ENCODE measurements at places on chromosomes 6 and 20. TPM values are rescaled to one million over a fixed set of nuclear protein-coding genes. Genes with fewer than 3 reads are reported as not detected.

DNA sequence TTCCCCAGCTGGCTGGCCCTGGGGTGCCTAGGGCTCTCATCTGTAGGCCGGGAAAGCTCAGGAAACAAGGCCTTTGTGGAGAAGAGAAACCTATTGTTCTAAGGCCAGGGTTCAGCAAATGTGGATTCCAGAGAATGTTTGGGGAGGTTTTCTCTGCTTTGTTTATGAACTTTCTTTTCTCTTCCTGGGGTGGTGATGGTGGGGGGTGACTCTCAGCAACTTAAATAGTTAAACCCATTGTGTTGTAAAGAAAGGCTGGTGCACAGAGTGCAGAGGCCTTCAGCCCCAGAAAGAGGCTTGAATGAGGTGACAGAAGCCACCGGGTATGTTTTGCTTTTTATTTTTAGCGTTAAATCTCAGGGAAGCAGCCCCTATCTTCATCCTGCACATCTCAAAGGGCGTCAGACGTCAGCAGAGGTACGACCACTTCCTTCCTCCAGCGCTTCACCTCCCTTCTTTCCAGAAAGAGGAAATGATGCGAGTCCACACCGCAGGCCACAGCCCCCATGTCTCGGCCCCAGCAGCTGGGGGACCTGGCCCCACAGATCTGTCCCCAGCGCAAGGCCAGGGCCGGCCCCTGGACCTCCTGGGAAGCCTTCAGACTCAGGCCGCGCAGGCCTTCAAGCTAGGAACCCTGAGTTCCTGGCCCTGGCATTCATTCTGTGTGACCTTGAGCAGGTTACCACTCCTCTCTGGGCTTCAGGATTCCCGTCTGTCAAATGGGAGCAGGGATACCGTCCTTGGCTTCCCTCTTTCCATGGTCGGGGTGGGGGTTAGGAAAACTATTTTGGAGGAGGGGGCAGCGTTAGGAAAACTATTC is 605 bp upstream of the PPP1R16B start:
- DNase-seq, result no peak

GRCh38 chr6:157570752-157571151 is 189.8 kb downstream of the ZDHHC14 start:
- DNase-seq, result no peak

DNA sequence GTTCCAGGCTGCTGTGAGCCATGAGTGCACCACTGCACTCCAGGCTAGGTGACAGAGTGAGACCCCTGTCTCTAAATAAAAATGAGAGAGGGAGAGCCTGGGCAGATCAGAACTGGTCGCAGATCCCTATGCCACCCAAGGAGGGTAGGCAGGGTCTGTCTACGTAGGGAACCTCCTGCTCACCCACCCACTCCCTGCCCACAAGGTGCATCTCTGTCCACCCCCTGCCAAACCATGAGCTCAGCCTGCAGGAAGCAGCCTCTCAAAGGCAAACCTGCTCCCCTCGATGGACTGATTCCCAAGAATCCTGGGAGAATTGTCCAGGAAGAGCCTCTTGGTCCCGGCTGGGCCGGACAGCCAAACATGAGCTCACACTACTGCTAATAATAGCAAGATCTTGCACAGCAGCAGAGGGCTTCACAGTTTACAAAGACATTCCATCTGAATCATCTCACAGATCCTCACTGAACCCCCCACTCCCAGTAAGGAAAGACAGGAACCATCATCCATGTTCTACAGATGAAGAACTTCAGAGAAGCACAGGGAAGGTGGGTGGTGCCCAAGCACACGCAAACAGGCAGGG is 27.8 kb upstream of the TLDC2 start:
- peak; percentile 72 for DNase-seq

DNA sequence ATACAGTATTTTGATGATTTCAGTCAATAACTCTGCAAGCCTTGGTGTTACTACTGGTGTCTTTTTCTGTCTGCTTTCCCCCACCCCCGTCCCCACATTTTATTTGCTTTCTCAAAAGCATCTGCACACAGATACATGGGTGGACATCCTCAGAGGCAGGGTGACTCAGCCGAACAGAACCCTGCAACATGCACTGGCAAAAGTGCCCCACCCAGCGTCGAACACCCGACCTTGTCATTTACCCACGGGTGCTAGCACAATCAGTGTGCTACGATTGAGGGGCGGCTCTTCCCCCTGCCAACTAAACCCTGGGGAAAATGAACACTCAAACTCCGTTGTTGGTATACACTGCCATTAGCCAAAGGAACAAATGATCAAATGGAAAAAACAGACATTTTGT is 115.9 kb upstream of the NAA20 start:
- DNase-seq, result no peak

GRCh38 chr6:7312616-7313504 is at the start of gene SSR1:
TSS of gene SSR1 (minus strand) at chr6:7313199. CDS start at chr6:7313120, 79 bp downstream.
- DNase-seq, result peak; percentile 99

- no peak for DNase-seq
Measured at GRCh38 chr6:156996265-156996664, 219.1 kb downstream of the ARID1B start.

DNA sequence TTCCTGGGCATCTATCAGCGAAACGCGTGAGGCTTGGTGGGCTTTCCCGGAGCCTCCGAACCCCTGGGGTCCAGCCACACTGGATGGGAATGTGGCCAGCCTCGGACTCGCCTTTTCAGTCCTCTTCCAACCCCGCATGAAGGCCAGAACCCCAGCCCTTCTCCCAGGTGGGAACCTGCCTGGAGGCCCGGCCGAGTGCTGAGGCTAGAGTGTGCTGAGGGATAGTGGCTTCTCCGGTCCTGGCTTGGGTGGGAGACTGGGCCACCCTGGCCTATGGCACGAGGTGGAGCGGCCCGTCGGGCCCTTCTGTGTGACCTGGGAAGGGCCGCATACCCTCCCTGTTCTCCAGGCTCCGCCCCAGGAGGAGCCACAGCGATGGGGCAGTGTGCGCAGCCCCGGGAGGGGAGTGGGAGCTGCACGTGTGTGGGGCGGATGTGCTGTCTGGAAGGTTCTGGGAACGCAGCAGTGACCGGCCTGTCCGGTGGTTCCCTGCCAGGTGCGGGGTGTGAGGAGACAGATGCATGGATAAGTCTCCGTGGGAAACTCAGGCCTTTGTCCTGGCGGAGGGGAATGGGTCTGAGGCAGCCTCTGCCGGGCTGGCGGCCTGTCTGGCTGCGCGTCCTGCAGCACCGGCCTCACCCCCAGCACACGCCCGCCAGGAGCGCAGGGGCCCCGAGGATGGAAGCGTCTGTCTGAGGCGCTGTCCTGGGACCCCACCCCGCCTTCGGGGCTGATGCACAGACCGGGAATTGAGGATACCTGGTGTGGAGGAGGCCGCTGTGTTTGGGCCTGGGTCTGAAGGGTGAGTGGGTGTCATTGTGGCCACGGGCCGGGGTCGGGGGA is 1.1 kb upstream of the BHLHE23 start:
- DNase-seq, result peak; percentile 37

DNA sequence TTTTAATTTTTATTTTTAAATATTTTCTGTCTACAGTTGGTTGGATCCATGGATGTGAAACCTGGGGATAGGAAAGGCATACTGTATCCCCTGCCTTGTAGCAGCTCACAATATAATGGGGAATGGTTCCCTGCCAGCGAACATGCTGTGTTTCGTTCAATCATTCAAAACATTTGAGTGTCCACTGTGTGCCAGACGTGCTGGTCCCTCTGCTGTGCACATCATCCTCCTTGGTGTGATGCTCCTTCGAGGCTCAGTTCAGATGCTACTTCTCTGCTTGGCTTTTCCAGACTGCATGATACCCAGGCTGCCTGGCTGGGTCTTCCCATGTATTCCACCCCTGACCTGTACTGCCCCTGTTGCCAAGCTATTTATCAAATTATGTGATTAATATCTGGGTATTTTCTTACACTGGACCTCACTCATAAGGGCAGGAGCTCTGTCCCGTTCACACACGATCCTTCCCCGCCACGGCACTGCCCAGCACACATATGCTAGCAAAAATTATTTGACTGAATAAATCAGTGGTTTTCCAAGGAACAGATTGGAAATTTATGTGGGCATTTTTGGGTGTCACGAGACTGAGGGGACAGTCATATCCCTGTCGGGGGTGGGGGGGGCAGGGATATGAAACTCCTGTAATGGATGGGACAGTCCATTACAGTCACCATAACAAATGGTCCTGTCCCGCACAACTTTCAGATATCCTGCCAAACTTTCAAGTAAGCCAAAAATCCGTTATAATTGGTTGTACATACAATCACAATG is 4.9 kb downstream of the SDCBP2 start:
- DNase-seq, result no peak

GRCh38 chr6:11702089-11702488 is 76.5 kb downstream of the ADTRP start:
- DNase-seq, result no peak

GRCh38 chr20:61257611-61258010 is 5.5 kb downstream of the CDH4 start:
- no peak for DNase-seq

- no peak for DNase-seq
Measured at GRCh38 chr20:41750137-41750536, 132.0 kb upstream of the CHD6 start.

GRCh38 chr6:54467384-54467783 is 159.1 kb downstream of the TINAG start:
- DNase-seq, result no peak

DNA sequence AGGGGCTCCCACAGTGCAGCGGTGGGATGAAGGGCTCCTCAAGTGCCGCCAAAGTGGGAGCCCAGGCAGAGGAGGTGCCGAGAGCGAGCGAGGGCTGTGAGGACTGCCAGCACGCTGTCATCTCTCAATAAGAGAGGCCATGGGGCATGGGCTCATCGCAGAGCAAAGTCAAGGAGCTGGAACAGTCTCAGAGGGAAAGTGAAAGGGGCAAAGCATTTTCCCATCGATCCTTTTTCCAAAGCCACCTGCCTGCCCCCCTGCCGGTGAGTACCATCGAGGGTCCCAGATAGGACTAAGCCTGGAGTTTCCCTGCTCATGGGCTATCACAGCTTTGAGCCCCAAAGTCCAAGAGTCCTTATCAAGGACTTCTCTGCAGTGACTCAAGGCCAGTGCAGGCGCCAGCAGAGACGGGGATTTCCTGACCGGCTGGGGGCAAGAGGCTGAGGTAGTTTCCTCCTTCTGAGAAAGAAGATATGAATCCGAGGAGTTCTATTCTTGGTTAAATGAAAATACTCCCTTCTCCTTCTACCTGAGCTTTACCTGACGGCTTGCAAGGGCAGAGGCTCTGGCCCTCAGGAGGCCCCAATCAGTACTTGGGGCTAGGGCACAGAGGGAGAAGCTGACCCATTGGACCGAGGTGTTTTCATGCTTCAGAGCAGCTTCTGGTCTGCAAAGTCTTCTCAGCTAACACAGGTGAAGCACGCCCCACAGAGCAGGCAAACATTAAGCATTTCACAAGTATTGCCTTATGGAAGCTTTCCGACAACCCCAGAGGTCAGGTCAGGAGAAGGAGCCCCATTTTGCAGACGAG is 22.6 kb downstream of the ETV7 start:
- DNase-seq, result no peak

- DNase-seq, result no peak
Measured at GRCh38 chr20:40255365-40255764, 433.7 kb downstream of the MAFB start.

- no peak for DNase-seq
Measured at GRCh38 chr6:162090734-162091133, 636.8 kb downstream of the PRKN start.

DNA sequence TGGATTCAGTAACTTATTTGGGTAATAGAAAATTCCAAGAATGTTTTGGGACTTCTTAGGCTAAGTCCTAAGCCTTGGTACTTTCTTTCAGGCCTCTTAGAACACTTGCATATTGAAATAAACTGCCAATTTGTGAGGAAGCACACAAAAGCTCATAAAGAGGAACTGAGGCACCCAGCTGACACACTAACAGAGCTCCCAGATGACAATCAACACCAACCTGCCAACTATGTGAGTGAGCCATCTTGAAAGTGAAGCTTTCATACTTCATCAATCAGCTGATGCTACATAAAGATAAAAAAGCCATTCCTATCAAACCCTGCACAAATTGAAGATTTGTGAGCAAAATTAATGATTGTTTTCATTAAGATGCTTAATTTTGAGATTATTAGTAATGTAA is 832.5 kb upstream of the EPHA7 start:
- DNase-seq, result no peak

DNA sequence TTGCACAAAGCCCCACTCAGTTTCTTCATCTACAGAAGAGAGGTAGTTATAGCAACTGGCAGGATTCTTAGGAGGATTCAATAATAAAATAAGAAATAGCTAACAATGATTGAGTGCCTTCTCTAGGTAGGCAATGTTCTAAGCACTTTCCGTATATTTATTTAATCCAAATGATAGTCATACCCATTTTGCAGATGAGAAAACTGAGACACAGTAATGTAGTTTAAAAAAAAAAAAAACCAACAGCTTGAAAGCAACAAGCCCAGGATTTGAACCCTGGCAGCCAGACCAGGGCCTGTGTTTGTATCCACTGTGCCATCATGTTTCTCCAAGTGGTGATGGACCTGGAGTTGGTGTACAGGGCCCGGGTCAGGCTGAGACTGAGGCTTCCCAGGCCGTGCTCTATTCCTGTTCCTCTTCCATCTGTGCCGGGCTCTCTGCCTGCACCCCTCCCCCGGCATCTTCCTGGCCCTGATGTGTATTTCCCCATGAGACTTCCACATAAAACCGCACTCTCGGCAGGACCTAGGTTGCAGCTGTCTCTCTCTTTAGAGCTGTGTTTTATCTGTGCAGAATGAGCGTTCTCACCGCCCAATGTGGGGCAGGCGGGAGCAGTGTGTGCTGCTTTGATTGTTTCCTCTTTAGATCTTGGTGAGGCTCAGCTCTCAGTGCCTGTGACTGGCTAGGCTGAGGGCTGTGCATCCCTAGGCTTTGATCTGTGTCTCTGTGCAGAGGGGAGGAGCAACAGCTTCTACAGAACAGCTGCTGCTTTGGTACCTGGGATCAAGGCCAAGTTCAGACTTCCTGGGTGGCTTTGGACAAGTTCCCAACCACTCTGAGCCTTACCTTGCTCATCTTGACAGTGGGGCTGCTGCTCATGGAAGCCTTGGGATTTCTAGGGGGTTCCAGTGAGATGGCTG is 49.5 kb downstream of the TOX2 start:
- peak; percentile 75 for DNase-seq

DNA sequence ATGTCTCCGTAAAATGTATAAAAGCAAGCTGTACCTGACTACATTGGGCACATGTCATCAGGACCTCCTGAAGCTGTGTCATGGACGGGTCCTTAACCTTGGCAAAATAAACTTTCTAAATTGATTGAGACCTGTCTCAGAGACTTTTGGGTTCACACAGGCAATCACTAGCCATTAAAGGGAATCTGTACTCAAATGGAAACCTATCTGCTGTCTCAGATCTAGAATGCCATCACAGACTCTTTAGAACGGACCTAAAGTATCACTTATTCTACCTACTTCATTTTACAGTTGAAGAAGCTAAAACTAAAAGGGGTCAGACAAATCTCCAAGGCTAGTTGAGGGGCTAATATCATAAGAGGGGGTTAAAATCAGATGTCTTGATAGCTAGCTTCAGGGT is 11.1 kb downstream of the SAMD3 start:
- no peak for DNase-seq

Gene IYD
- total RNA-seq, result not detected

Gene ZSCAN23
- 1.3 TPM for total RNA-seq

Gene SLC17A3
- not detected for total RNA-seq

Gene C6orf136
- 54.1 TPM for total RNA-seq

Gene MUCL3
- not detected for total RNA-seq

Gene PSMB1
- total RNA-seq, result 152 TPM

Gene CCDC170
- 0.38 TPM for total RNA-seq

Gene C6orf58
- total RNA-seq, result not detected
